ENCODE measurements at places on chromosomes 16 and 17. TPM values are rescaled to one million over a fixed set of nuclear protein-coding genes. Genes with fewer than 3 reads are reported as not detected.

DNA sequence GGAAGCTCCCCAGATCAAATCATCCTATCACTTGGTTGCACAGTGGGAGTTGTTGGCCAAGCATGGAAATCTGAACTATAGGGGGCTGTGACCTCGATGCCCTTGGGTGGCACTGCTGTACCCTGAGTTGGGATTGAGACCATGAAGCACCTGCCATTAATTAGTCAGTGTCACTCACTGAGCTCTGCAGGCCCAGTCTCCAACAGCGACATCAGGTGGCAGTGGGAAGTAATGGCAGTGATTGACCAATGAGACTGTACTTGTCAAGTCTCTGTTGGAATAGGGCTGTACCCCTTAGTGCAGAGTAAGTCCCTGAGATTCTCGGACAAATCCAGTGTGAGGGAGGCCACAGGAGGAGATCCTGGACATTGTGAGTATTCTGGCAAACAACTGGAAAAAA is 118.0 kb upstream of the RPL38 start:
- no peak overlapping the region for H3K27ac ChIP-seq
- no peaks in the 10 kb centered on the region for H3K36me3 ChIP-seq
- H3K4me3 ChIP-seq = no peak overlapping the region
- peak; percentile 86 for DNase-seq
- no peaks in the 10 kb centered on the region for H3K27me3 ChIP-seq
- H3K4me1 ChIP-seq = peaks cover 7% of the 10 kb centered on the region

DNA sequence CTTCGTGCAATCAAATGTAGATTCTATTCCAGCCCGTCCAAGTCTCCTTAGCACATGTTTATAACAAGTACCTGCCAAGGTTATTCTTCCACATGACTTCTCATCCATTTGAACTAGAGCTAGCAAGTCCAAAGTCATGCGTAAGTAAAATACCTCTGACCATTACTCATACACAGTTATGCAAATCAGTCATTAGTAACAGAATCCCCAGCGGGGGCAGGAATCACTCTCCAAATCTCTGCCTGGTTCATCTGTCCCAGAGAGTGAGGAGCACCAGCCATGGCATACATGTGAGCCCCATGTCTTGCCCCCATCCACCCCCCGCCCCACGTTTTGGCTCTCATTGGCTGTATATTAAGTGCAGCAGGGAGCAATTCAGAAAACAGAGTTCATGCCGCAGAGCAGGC is 27.7 kb downstream of the SRL start:
- H3K36me3 ChIP-seq = no peaks in the 10 kb centered on the region
- peaks cover 19% of the 10 kb centered on the region for H3K27me3 ChIP-seq
- no peak overlapping the region for H3K27ac ChIP-seq
- no peak overlapping the region for H3K4me3 ChIP-seq
- H3K4me1 ChIP-seq = peaks cover 8% of the 10 kb centered on the region
- no peak for DNase-seq

Gene ZDHHC1
- 8.4 TPM for total RNA-seq

DNA sequence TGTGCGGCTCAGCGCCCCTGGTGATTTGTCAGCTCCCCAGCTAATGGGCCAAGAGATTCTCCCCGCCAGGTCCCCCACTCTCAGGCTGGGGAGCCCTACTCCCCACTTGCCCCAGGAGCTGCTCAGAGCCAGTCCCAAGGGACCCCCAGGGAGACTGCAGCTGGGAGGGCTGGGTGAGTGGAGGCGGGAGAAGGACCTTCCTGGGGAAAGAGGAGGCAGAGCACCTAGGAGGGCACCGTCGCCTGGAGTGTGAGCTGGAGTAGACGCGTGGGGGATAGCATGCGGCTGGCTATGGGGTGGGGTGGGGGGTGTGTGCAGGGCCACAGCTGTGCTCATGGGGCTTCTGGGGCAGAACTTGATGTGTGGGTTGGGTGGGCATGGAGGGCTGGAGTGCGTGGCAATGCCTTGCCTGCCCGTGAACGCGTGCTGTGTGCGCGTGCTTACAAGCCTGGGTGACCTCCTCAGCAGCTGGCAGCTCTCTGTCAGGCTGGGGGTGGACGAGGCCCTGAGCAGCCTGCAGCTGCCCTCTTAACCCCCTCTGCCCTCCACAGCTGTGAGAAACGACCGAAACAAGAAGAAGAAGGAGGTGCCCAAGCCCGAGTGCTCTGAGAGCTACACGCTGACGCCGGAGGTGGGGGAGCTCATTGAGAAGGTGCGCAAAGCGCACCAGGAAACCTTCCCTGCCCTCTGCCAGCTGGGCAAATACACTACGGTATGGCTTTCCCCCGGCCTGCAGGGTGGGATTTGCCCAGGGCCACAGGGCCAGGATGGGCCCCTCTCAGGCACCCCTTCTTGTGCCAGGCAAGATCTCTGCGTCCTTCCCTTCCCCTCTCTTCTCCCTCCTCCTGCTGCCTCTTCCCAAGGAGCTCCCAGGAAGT is 12.9 kb downstream of the GJD3 start:
- no peak overlapping the region for H3K4me3 ChIP-seq
- no peaks in the 10 kb centered on the region for H3K27me3 ChIP-seq
- peaks cover 2% of the 10 kb centered on the region for H3K4me1 ChIP-seq
- H3K27ac ChIP-seq = peak overlapping the region; percentile 97

- no peaks in the 10 kb centered on the region for H3K36me3 ChIP-seq
- H3K27ac ChIP-seq = peak overlapping the region; percentile 52
- no peaks in the 10 kb centered on the region for H3K4me1 ChIP-seq
Observed at GRCh38 chr16:62831235-62831850, 795.1 kb upstream of the CDH8 start.

Gene NACA2
- not detected for total RNA-seq

DNA sequence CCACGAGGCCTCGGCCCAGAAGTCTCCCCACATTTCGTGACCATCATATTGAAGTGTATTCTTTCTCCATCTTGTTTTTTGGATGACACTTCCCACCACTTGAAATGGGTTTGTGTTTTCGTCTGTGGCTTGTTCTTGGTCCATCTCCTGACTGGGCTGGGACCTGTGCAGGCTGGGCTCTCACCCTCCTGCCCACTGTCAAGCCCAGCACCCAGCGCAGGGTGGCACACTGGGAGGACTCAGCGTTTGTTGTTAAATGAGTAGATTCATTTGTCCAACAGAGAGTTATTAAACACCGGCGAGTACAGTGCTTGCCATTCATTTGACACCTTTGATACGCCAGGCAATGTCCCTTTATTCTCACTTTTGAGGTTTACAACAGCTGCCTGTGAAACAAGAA is 22.6 kb downstream of the NT5M start:
- no peaks in the 10 kb centered on the region for H3K36me3 ChIP-seq
- H3K27me3 ChIP-seq = no peaks in the 10 kb centered on the region
- H3K27ac ChIP-seq = no peak overlapping the region
- no peak for DNase-seq

DNA sequence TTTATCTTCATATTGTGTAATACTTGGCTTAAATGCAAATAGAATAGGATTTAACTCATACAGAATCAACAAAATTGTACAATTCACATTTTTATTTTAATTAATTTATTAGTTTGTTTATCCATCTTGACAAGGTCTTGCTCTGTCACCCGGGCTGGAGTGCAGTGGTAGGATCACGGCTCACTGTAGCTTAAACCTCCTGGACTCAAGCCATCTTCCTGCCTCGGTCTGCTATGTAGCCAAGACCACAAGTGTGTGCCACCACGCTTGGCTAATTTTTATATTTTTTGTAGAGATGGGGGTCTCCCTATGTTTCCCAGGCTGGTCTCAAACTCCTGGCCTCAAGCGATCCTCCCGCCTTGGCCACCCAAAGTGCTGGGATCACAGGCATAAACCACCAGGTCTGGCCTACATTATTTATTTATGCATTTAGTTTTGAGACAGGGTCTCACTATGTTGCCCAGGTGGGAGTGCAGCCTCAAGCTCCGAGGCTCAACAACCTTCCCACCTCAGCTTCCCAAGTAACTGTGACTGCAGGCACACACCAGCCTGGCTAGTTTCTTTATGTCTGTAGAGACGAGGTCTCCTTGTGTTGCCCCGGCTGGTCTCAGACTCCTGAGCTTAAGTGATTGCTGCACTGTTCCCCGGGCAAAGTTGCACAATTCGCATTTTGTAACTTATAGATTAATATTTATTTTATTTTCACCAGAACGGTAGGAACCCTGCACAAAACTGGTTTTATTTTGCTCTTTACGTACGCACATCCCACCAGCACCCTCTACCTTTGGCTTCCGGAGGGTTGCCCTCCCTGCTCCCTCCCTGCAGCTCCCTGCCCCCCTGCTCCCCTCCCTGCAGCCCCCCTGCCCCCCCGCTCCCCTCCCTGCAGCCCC is 4.9 kb downstream of the DPEP1 start:
- no peak for DNase-seq
- no peaks in the 10 kb centered on the region for H3K36me3 ChIP-seq
- peaks cover 3% of the 10 kb centered on the region for H3K4me1 ChIP-seq
- no peaks in the 10 kb centered on the region for H3K27me3 ChIP-seq

Gene PITPNM3
- 1.4 TPM for total RNA-seq

Gene TRIM72
- 0.32 TPM for total RNA-seq

- DNase-seq = no peak
- H3K36me3 ChIP-seq = peaks cover 43% of the 10 kb centered on the region
- H3K4me1 ChIP-seq = no peaks in the 10 kb centered on the region
- peak overlapping the region; percentile 97 for H3K4me3 ChIP-seq
- peak overlapping the region; percentile 62 for H3K27ac ChIP-seq
Observed at GRCh38 chr16:75647112-75647491, 363 bp downstream of the KARS1 start.

DNA sequence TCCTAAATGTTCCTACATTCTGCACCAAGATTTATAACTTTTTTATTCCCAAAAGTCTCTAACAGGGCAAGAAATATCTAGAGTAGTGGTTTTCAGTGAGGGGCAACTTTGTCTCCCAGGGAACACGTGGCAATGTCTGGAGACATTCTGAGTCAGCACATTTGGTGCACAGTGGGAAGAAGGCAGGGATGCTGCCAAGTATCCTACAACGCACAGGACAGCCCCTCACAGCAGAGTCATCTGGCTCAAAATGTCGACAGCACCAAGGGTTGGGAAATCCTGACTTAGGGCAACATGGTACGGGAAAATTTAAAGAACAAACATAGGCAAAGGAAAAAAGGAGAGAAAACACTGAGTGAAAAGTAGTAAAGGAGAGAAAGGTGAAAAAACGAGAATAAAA is 61.8 kb downstream of the SMG6 start:
- H3K36me3 ChIP-seq = peaks cover 63% of the 10 kb centered on the region
- H3K27me3 ChIP-seq = no peaks in the 10 kb centered on the region
- H3K4me3 ChIP-seq = no peak overlapping the region
- no peak overlapping the region for H3K27ac ChIP-seq
- no peak for DNase-seq
- peaks cover 24% of the 10 kb centered on the region for H3K4me1 ChIP-seq

Gene ANKS4B
- total RNA-seq = 1.4 TPM

- no peak overlapping the region for H3K27ac ChIP-seq
- H3K4me1 ChIP-seq = no peaks in the 10 kb centered on the region
- H3K27me3 ChIP-seq = no peaks in the 10 kb centered on the region
- H3K36me3 ChIP-seq = peaks cover 41% of the 10 kb centered on the region
- H3K4me3 ChIP-seq = no peak overlapping the region
Observed at GRCh38 chr16:11024333-11025053, 80.1 kb downstream of the CLEC16A start.

- no peak overlapping the region for H3K4me3 ChIP-seq
- no peak overlapping the region for H3K27ac ChIP-seq
- no peaks in the 10 kb centered on the region for H3K36me3 ChIP-seq
- H3K27me3 ChIP-seq = no peaks in the 10 kb centered on the region
- DNase-seq = no peak
Observed at GRCh38 chr17:15309236-15309635, 32.2 kb downstream of the TEKT3 start.

Gene EPX
- not detected for total RNA-seq

GRCh38 chr16:55373489-55373832 is 49.5 kb downstream of the IRX6 start:
- peak overlapping the region; percentile 64 for H3K27ac ChIP-seq
- no peaks in the 10 kb centered on the region for H3K4me1 ChIP-seq
- H3K36me3 ChIP-seq = no peaks in the 10 kb centered on the region
- H3K4me3 ChIP-seq = no peak overlapping the region
- DNase-seq = no peak

DNA sequence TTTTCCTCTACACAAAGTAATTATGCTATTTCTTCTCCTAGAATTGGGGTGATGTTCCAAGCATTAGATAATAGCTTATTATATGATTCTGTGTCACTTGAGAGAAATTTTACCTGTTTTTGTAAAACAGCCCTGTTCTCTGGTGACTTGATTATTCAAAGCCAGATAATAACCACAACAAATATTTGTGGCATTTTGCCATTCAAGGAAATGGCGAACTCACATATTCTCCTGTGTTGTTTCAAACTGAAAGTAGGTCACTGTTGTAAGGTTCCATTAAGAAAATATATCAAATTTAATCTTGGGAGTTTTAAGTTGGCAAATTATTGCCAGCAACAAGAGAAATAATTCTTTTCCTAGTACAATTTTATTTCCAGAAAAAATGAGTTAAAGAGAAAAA is 124.8 kb downstream of the STXBP4 start:
- no peak overlapping the region for H3K4me3 ChIP-seq
- DNase-seq = no peak
- no peaks in the 10 kb centered on the region for H3K27me3 ChIP-seq

- no peaks in the 10 kb centered on the region for H3K36me3 ChIP-seq
- no peak overlapping the region for H3K27ac ChIP-seq
- H3K4me1 ChIP-seq = no peaks in the 10 kb centered on the region
- H3K4me3 ChIP-seq = no peak overlapping the region
Observed at GRCh38 chr17:66406701-66407644, 104.6 kb downstream of the PRKCA start.

Gene GUCY2D
- 1.3 TPM for total RNA-seq

Measured in endodermal cell (in vitro differentiated cells).